ENCODE measurements at places on chromosomes 7 and 10.

DNA sequence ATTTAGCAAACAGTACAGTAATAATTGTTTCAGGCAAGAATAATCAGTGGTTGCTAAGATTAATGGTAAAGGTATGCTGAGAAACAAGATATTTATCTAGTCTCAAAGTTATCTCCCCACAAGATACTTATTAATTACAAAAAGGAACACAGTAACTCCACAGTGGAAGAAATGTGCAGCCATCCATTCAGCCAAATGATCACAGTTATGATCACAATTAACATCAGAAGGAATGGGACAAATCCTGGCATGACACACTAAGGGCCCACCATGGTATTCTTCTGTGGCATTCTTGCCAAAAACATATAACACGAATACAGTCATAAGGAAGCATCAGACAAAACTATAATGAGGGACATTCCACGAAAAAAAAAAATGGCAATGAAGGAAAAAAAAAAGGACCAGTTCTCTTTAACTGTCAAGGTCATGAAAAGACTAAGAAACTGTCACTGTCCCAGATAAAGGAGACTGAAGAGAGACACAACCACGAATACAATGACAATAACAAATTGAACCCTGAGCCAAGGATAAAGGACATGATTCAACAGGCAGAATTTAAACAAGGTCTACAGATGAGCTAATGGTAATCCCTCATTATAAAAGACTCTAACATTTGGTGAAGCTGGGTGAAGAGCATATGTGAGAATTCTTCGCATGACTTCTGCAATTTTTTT, 20.9 kb downstream of the NUDCD3 start:
- DNase-seq = no peak

- no peak for DNase-seq
Measured at GRCh38 chr7:156747718-156748117, 107.1 kb downstream of the RNF32 start.

DNA sequence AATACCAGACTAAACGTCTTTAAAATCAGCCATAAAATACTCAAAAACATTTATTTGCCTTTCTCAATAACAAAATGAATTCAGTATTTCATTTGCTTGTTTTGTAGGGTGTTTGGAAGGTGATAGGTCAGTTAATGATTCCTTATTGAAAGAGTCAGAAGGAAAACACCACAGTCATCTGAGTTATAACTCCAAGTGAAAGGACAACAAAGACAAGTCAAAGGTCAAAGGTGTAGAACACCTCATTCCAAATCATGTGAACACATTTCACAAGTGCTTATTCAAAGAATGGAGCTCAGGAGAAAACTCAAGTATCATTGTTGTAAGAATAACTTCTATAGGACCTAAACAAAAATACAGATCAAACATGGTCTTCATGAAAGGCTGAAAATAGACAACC, 318.6 kb upstream of the PHF14 start:
- DNase-seq = no peak

DNA sequence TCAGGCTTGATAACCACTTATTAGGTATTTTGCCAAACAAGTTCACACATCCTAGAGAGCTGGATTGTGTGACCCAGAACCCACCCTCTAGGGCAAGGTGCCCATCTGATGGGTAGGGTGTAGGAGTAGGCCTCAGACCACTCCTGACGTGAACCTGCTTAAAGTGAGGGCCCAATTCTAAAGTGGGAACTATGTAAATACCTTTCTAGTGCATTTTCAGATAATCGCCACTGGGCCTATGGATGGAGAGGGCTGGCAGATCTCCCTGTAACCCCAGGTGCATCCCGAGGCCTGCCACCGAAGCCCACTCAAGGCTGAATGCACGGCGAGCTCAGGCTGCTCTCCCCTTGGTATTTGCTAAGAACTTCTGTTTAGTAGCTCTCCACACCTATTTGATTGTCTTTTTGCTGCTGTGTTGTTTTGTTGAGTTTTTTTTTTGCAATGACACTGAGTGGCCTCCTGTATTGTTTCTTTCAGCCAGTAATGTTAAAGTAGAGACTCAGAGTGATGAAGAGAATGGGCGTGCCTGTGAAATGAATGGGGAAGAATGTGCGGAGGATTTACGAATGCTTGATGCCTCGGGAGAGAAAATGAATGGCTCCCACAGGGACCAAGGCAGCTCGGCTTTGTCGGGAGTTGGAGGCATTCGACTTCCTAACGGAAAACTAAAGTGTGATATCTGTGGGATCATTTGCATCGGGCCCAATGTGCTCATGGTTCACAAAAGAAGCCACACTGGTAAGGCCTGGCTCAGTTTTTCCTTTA, 71.7 kb downstream of the IKZF1 start:
- no peak for DNase-seq

- no peak for DNase-seq
Measured at GRCh38 chr7:129769866-129770808, 158.6 kb downstream of the NRF1 start.

DNA sequence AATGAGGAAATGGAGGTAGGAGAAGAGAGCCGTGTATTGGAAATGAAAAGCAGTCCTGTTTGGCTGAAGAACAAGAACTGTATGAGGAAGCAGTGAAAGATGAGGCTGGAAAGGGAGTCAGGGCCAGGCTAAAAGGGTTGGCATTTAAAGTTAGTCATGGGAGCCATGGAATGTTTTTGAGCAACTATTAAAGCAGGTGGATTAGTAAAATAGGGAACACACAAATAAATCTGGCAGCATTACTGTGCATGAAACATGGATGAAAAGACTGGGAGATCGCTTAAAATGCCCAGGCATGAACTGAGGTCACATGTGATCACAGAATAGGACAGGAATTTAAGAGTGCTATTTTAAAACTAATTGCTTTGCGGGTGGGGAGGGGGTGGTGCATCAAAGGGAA, 1.4 kb upstream of the IFRD1 start:
- DNase-seq = no peak

DNA sequence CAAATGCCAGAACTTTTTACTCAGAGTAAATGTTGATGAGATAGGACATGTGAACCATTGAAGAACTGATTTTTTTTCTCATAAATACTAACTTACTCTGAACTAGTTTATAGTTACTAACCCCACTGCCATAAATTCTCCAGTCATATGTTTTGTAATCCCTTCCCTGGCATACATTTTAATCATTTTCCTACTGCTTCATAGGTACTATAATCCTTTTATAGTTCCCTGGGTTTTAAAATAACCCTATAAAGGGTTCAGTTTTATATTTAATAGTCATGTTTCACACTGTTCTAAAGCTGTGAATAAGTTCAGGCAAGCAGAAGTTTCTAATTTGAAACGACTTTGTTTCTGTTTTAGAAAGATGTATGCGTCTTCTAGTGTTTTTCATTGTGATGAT, 28.9 kb downstream of the CNNM2 start:
- DNase-seq = no peak
